ENCODE measurements at places on chromosomes 16 and 17.

DNA sequence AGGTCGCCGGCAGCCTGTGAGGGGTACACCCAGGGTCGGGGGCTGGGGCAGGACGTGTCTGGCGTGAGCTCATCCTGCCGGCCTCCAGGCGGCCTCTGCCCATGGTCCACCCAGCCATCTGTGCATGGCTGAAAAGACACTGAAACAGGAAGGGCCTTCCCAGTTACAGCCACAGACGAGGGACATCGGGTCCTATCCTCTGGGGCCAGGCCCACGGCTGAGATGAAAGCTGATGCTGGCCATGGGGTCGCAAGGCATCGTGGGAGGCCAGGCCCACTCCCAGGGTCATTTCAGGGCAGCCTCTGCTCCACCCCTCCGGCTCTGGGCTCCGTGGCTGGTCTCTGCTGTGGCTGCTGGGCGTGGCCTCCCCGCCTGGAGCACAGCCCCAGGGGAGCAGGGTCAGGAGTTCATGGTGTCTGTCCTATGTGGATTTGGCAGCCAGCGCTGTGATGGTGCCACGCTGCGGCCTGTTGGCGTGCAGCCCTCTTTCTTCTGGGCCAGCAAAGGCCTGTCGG, 16.6 kb upstream of the ATP6V0C start:
- DNase-seq = peak; percentile 33

DNA sequence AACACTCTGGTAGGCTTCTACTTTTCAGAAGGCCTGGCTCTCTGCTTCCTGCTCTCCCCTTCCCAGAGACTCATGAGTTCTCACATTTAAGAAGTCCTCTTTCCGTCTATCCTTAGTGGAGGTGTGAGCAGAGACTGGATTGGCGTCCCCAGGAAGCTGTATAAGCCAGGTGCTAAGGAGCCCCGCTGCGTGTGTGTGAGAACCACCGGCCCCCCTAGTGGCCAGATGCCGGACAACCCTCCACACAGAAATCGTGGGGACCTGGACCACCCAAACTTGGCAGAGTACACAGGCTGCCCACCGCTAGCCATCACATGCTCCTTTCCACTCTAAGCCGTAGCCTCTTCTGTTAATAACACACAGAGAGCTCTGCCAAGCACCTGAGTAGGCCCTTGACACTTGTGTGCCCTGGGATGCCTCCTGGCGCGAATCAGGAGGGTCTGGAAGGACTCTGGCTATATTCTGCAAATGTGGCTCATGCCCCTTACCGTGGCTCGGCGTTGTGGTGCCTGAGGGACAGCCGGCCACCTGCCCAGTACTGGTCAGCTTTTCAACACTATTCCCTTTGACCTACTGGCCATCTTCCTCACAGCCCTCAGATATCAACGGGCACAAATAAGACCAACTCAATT, 13.9 kb downstream of the CYB5D2 start:
- no peak for DNase-seq

DNA sequence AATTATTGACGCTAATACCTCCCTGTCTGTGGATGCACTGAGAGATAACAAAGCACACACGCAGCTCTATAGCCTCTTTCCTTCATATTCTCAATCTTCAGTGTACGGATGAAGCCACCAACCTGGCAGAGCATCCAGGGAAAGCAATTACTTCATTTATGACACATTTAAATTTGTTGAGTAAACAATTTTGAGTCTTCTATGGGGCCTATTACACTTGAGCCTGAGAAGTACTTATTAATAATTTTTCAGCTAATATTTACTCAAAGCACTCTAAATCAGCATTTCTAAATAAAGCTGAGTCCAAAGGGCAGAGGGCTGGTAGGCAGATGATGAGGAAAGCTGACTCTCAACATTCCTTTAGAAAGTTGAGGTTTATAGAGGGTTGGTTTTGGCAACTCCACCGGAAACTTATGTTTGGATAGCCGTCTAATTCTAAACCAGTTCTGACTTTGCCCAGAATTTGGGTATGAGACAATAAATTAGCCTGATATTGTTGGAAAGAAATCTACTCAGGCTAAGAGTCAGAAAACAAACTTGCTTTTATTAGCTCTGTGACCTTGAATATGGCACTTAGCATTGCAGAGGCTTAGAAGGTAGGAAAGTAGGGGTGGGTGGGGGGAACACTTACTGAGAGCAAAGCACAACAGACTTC, 643.5 kb downstream of the CDH11 start:
- peak; percentile 45 for DNase-seq

DNA sequence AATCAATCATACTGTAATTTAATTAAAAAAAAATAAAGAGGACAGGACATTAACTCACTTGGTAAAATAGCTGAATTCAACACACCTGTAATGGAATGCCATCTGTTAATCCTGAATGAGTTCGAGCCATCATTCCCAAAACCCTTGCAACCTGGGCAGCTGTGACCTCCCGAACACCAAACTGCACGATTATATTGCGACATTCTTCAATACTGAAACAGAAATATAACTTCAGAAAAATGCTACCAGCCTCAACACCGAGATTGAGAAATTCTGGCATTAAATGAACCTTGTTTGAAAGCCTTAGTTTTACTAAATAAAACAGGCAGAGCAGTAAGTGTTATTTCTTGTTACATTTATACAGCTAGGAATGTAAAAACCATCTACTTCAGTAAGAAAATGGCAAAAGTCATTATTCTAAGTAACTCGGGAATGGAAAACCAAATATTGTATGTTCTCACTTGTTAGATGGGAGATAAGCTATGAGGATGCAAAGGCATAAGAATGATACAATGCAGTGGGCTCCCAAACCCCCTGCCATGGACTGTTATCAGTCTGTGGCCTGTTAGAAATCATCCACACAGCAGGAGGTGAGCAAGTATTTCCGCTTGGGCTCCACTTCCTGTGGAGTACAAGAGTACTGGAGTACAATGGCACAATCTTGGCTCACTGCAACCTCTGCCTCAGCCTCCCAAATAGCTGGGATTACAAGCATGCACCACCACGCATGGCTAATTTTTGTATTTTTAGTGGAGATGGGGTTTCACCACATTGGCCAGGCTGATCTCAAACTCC, 46.5 kb downstream of the CNOT1 start:
- no peak for DNase-seq

DNA sequence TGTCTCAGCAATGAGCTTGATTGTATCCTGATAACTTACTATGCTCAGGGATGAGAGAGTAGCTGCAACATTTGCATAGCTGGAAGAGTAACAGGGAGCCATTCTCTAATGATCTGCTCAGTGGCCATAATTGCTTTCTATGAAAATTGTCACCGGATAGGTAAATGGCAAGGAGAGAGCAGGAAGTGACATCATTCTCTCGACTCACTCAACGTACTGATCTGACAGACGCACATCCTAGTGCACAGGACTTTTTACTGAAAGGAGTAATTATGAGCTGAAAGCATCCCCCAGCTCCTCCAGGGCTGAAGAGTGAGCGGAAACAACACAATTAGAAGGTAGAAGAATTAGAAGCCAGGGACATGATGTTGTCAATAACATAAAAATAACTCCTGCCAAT, 71.8 kb downstream of the IRX5 start:
- no peak for DNase-seq

GRCh38 chr16:87358250-87358649, 25.3 kb downstream of the FBXO31 start:
- no peak for DNase-seq

All from fibroblast of mammary gland (primary cell).